Immature natural killer cell (primary cell): ENCODE measurements at places on chromosomes 1 and 21. TPM values are rescaled to one million over a fixed set of nuclear protein-coding genes. Genes with fewer than 3 reads are reported as not detected.

DNA sequence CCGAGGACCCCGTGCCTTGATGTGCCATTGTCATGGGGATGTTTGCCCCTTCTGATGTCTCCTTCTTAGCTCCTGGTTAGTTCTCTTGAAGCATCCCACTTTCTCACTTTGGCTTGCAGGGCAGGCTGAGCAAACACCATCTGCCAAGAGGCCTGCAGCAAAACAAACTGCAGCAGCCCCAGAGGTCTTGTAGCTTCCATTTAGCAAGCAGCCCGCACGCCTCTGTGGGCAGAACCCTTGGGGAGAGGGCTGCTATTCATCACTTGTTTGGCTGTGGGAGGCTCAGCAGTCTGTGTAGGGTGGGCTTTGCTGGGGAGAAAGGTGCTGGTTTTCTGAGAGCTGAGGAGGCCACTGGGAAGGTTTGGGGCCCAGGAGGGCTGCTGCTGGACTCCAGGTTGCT is 56.7 kb downstream of the KCNC4 start:
- no peak for DNase-seq

Gene NR0B2
- polyA plus RNA-seq, result not detected

Gene TAF1A
- polyA plus RNA-seq, result 8.3 TPM

GRCh38 chr21:36754241-36754898 is 55.5 kb downstream of the SIM2 start:
- no peak for DNase-seq

GRCh38 chr1:67060811-67061218 is 6.9 kb upstream of the SLC35D1 start:
- DNase-seq, result no peak
